ENCODE measurements at places on chromosomes 4 and X. TPM values are rescaled to one million over a fixed set of nuclear protein-coding genes. Genes with fewer than 3 reads are reported as not detected.
A peak's percentile ranks its signal among the peaks of the same experiment; 100 is the strongest.

DNA sequence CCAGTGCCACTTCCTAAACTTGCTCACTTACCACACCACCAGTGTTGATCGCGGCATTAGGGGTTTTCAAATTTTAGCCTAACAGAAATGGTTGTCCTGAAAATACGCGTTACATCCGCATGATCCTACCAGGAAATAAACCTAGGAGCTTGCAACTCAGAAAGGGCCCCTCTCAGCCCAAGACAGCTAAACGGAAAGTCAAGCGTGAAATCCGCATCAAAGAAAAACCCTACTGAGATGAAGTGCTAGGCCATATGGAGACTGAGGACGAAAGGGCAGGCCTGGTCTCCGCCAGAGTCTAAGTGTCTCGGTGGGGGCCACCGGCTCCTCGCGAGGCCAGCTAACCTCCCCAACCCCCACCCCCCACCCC lies 626 bp downstream of the YTHDC1 start:
- H3K27me3 ChIP-seq: no peaks in the 10 kb centered on the region
- H3K27ac ChIP-seq: peak overlapping the region; percentile 100
- peaks cover 5% of the 10 kb centered on the region for H3K36me3 ChIP-seq
- peaks cover 29% of the 10 kb centered on the region for H3K4me1 ChIP-seq
- H3K4me3 ChIP-seq: peak overlapping the region; percentile 99

DNA sequence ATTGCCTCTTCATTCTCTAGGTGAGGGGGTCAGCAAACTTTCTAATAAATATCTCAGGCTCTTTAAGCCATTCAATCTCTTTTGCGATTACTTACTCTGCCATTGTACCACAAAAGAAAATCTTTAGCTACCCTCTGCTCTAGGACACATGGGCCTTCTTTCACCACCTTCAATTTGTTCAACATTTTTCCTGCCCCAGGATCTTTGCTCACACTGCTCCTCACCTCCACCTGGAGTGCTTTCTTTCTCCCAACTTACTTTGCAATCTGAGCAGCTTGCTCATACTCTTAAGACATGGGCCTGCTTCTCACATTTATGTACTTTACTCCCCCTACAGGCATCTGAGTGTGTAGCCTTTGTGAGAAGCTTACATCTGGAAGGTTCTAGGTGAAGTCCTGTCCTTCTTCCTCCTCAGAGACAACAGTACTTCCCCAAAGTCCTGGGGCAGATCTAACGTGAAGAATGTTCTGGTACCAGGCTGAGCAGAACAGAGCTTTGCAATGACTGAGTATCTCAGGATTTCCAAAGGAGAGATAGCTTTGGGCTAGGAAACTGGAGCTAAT lies 55.0 kb upstream of the PRDM5 start:
- H3K27me3 ChIP-seq: no peaks in the 10 kb centered on the region
- H3K36me3 ChIP-seq: no peaks in the 10 kb centered on the region
- H3K27ac ChIP-seq: no peak overlapping the region
- H3K4me1 ChIP-seq: peaks cover 1% of the 10 kb centered on the region

- peaks cover 4% of the 10 kb centered on the region for H3K4me1 ChIP-seq
- no peaks in the 10 kb centered on the region for H3K36me3 ChIP-seq
- no peak overlapping the region for H3K4me3 ChIP-seq
- no peaks in the 10 kb centered on the region for H3K27me3 ChIP-seq
Observed at GRCh38 chrX:149074398-149074797, 430.7 kb downstream of the IDS start.

DNA sequence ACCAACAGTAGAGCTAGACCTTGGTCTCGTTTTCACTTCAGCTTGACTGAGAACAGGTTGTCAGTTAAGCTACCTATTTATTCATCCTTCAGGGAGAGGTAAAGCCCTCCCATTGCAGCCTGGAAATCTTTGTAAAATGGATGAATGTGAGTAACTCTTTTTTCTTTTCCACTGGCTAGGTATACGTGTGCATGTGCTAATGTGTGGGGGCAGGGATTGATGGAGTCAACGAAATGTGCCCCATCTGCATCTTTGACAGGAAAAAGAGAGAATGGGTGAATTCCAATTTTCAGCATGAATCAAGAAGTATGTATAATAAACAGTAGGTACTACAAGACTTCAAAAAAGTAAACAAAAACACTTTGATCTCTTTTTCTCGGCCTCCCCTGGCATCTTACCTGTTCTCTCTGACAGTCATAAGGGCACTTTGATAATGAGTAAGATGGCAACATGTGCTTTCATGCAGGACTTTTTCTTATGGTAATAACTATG lies at the start of gene IL21:
Gene IL21, minus strand, starts transcription at position 51 of the 492 bp plus-strand sequence. CDS start 55 bp downstream, outside the sequence.
- no peak for DNase-seq
- H3K4me3 ChIP-seq: no peak within 1 kb of the TSS
- H3K36me3 ChIP-seq: no peaks in the 10 kb centered on the region
- H3K27me3 ChIP-seq: peaks cover 8% of the 10 kb centered on the region
- peaks cover 6% of the 10 kb centered on the region for H3K4me1 ChIP-seq

DNA sequence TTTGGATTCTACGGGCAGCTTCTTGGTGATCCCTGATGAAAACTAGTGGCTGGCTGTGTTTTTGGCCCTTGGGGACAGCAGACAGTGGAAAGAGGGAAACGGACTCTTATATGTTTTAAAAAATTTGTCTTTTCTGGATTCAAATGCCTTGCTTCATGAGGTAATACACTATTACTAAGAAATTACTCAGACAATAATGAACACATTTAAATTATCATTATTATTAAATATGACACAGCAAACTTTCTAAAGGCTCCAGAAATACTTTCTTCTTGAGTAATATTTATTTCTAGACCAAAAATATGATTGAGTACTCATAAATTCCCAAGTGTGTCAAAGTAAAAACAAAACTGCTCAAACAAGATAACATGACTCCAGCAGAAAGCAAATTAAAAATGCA lies 520.7 kb upstream of the AADAT start:
- no peaks in the 10 kb centered on the region for H3K4me1 ChIP-seq
- DNase-seq: no peak
- no peak overlapping the region for H3K4me3 ChIP-seq
- no peaks in the 10 kb centered on the region for H3K36me3 ChIP-seq

DNA sequence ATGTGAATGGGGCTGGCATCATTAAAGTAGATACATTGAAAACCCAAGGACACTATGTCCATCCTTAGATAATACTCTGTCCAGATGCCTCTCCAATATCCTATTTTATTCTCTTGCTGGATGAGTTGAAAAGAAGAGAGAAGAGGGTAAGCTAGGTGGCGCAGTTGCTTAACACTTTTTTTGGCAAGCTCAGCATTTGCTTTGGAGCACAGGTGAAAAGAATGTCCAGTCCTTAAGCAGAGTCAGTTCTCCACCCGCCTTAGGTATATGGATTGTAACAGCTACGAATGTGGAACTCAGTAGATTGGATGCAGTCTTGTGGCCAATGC lies 208.4 kb downstream of the NWD2 start:
- peaks cover 3% of the 10 kb centered on the region for H3K36me3 ChIP-seq
- DNase-seq: peak; percentile 26
- H3K27me3 ChIP-seq: peaks cover 58% of the 10 kb centered on the region
- H3K4me3 ChIP-seq: peak overlapping the region; percentile 67
- H3K4me1 ChIP-seq: peaks cover 7% of the 10 kb centered on the region

GRCh38 chrX:30488092-30488491 lies 89.5 kb downstream of the TASL start:
- H3K27me3 ChIP-seq: no peaks in the 10 kb centered on the region
- H3K27ac ChIP-seq: no peak overlapping the region
- H3K36me3 ChIP-seq: no peaks in the 10 kb centered on the region
- H3K4me3 ChIP-seq: no peak overlapping the region
- no peaks in the 10 kb centered on the region for H3K4me1 ChIP-seq
- DNase-seq: no peak

DNA sequence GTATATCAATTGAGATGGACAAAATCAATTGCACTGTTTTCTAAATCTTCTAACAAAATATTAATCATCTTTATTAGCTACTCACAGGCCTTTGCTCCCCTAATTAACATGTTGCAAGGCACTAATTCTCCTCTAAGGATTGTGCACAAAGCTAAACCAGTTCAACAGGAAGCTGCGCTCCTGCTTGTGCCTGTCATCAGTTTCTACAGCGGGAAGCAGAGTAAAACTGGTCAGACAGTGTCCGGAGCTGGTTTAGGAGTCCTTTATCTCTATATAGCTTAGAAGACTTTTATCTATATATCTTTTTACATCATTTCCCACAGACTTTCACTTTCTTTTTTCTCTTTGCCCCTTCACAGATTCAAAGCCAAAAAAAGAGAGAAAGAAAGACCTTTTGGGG lies 79.1 kb downstream of the ELOVL6 start:
- peak overlapping the region; percentile 20 for H3K4me3 ChIP-seq
- H3K27me3 ChIP-seq: peaks cover 2% of the 10 kb centered on the region
- peaks cover 12% of the 10 kb centered on the region for H3K36me3 ChIP-seq
- peak overlapping the region; percentile 27 for H3K27ac ChIP-seq
- no peak for DNase-seq
- H3K4me1 ChIP-seq: peaks cover 13% of the 10 kb centered on the region

- no peaks in the 10 kb centered on the region for H3K27me3 ChIP-seq
- no peaks in the 10 kb centered on the region for H3K36me3 ChIP-seq
- H3K4me3 ChIP-seq: no peak overlapping the region
- H3K27ac ChIP-seq: peak overlapping the region; percentile 26
Observed at GRCh38 chrX:53290441-53291041, 9.2 kb upstream of the IQSEC2 start.

DNA sequence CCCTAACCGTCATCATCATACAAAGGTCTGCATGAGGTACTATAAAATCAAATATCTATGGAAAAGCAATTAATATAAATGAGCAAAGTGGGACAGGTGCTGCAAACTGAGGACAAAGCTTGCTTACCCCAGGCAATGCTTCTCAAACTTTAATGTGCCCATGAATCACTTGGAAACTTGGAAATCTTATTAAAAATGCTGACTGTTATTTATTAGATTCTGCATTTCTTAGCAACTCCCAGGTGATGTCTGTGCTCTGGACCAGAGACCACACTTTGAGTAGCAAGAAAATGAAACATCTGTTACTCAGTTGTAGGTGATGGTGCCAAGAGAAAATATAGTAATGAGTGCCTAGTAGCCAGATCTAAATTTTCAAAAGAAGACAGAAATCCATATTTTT lies 890.4 kb upstream of the FTHL17 start:
- H3K27me3 ChIP-seq: no peaks in the 10 kb centered on the region
- H3K36me3 ChIP-seq: no peaks in the 10 kb centered on the region
- no peaks in the 10 kb centered on the region for H3K4me1 ChIP-seq
- H3K4me3 ChIP-seq: no peak overlapping the region
- no peak for DNase-seq

DNA sequence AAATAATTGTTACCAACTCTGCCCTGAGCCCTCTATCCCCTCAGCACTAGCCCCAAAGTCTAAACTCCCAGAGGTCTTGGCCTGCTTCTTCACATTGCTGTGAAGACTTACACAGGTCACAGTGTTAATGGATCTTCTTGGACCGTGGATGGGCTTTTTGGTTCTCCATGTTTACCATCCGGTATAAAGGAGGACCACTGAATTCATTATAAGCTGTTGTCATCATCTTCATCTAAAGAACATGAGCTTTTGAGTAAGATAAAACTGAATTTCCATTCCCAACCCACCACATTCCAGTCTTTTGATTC lies 8.5 kb downstream of the NUDT11 start:
- no peak overlapping the region for H3K27ac ChIP-seq
- no peaks in the 10 kb centered on the region for H3K36me3 ChIP-seq
- H3K4me3 ChIP-seq: no peak overlapping the region
- no peaks in the 10 kb centered on the region for H3K27me3 ChIP-seq
- no peak for DNase-seq
- H3K4me1 ChIP-seq: no peaks in the 10 kb centered on the region

Gene CXorf66
- not detected for total RNA-seq

Gene PGK1
- total RNA-seq: 1,213 TPM

Gene TMPRSS11B
- not detected for total RNA-seq

Gene STBD1
- 0.68 TPM for total RNA-seq

Gene STATH
- not detected for total RNA-seq

Measured in activated naive CD8-positive, alpha-beta T cell treated with anti-CD3 and anti-CD28 coated beads, Interleukin-2, amount 10 ng/mL, durations not matched to agents 7 days and 5 days (primary cell).